ENCODE measurements at places on chromosomes 5 and 9. TPM values are rescaled to one million over a fixed set of nuclear protein-coding genes. Genes with fewer than 3 reads are reported as not detected.

Gene ZNF483
- 1.3 TPM for total RNA-seq

Gene STPG3
- not detected for total RNA-seq

Gene CHMP5
- total RNA-seq, result 54.0 TPM

Gene LMX1B
- total RNA-seq, result 11.2 TPM

Gene LRRC26
- 0.17 TPM for total RNA-seq

Gene N4BP3
- total RNA-seq, result 2.3 TPM

Gene GRXCR2
- not detected for total RNA-seq

Gene BNC2
- 0.17 TPM for total RNA-seq

Gene ANKRD55
- total RNA-seq, result not detected

Gene GLIPR2
- total RNA-seq, result 2.1 TPM

Gene FKBP15
- 20.7 TPM for total RNA-seq

Gene LECT2
- total RNA-seq, result not detected

Gene GMCL2
- not detected for total RNA-seq

Gene KIAA0825
- 9.3 TPM for total RNA-seq

Gene ANAPC2
- total RNA-seq, result 15.5 TPM

Gene QRFP
- total RNA-seq, result not detected

All from mammary epithelial cell (primary cell).